ENCODE measurements at places on chromosomes 7 and 10. TPM values are rescaled to one million over a fixed set of nuclear protein-coding genes. Genes with fewer than 3 reads are reported as not detected.
A peak's percentile ranks its signal among the peaks of the same experiment; 100 is the strongest.

GRCh38 chr10:31928549-31929260, at the start of gene ARHGAP12:
ARHGAP12 (minus strand) TSS chr10:31928831; CDS start chr10:31908855, 19,976 bp downstream.
- peaks cover 7% of the 10 kb centered on the region for H3K27me3 ChIP-seq
- H3K36me3 ChIP-seq = no peaks in the 10 kb centered on the region
- H3K4me3 ChIP-seq = peak within 1 kb of the TSS; percentile 82
- peak; percentile 84 for DNase-seq
- peaks cover 48% of the 10 kb centered on the region for H3K4me1 ChIP-seq

DNA sequence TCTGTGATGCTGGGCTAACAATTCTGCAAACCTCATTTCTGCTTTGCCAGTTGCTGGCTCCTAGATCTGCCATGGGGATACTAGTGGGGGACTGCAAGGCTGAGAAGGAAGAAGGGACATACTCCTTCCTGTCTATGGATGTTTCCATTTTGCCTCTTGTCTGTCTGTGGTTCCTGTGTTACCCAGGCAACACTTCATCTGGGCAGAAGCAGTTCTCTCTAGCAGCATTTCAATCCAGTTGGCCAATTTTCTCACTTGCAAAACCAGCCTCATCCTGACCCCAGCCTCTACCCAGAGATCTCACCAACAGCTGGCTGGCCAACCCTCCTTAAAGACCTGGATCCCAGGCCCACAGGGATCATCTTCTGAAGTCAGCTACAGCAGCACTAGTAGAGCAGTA, 131.7 kb downstream of the DOCK4 start:
- peaks cover 29% of the 10 kb centered on the region for H3K27me3 ChIP-seq
- H3K4me1 ChIP-seq = peaks cover 2% of the 10 kb centered on the region
- DNase-seq = no peak
- no peak overlapping the region for H3K27ac ChIP-seq

- no peaks in the 10 kb centered on the region for H3K36me3 ChIP-seq
- no peak overlapping the region for H3K4me3 ChIP-seq
- H3K27ac ChIP-seq = no peak overlapping the region
Measured at GRCh38 chr7:16846601-16847165, 35.1 kb downstream of the AGR3 start.

DNA sequence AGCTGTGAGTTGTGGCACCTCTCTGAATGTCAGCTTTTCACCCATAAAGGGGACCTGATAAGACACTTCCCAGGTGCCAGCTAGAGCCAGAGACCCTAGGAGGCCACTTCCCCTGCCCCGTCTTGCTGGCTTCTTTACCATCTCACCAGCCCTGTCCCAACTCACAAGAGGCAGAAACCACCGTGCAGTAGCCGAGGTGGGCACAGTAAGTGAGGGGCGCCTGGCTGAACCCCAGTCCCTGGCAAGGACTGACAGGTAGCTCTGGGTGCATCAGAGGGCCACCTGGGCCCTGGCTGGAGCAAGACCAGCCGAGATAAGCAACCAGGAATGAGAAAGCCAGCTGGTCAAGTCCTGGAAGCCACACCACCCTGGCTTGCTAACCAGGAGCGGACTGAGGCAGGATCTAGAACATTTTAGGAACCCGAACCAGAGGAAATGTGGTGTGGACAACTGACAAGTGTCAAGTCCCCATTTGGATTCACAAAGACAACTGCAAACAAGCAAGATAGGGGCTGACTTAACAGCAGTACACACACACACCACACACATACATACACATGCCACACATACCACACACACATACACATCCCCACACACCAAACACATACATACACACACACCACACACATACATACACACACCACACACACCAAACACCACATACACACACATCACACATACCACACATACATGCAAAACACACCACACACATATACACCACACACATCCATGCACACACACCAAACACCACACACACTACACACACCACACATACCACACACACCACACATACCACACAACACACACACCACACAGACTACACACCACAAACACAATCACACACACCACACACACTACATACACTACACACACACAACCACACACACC, 20.8 kb downstream of the OGDHL start:
- H3K4me3 ChIP-seq = no peak overlapping the region
- DNase-seq = no peak
- H3K27me3 ChIP-seq = no peaks in the 10 kb centered on the region
- H3K4me1 ChIP-seq = no peaks in the 10 kb centered on the region
- no peaks in the 10 kb centered on the region for H3K36me3 ChIP-seq

- H3K27me3 ChIP-seq = peaks cover 65% of the 10 kb centered on the region
- H3K36me3 ChIP-seq = no peaks in the 10 kb centered on the region
- H3K4me3 ChIP-seq = no peak overlapping the region
- no peak for DNase-seq
- no peak overlapping the region for H3K27ac ChIP-seq
- peaks cover under 1% of the 10 kb centered on the region for H3K4me1 ChIP-seq
Measured at GRCh38 chr10:79588800-79589199, 21.9 kb upstream of the SFTPA1 start.

DNA sequence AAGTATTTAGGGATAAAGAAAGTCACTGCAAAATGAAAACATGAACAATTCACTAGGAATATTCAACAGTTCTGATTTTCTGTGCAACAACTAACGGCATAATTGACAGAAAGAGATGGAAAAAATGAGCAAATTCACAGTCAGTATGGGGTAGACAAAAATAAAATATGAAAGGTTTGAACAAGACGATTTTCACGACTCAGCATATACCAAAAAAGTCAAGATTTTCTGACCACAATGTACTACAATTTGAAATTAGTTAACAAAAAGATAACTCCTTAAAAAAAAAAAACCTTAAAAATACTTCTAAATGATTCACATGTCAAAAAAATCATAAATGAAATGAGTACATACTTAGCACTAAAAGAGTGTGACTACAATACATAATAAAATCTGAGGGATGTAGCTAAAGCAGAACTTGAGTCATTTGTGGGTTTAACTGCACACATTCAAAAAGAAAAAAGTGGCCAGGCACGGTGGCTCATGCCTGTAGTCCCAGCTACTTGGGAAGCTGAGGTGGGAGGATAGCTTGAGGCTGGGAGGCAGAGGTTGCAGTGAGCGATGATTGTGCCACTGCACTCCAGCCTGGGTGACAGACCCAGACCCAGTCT, 22.6 kb upstream of the MTURN start:
- H3K4me3 ChIP-seq = no peak overlapping the region
- no peak overlapping the region for H3K27ac ChIP-seq
- no peaks in the 10 kb centered on the region for H3K27me3 ChIP-seq
- H3K36me3 ChIP-seq = peaks cover 19% of the 10 kb centered on the region

DNA sequence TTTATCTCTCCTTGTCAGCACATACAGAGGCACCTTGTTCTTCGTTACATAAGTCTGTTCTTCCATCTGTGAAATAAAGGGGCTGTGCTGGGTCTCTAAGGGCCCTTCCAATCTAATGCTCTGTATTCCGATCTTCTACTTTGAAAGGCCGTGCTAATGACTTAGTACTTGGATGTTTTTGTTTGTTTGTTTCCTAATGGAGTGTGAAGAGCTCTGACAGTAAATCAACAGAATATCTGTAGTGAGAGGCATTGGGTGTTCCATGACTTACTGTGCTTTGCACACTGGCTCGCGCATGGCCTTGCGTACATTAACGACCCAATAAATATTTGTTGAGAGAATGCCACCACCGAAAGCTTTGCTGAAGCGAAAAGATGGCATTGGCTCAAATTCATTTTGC, 162.1 kb downstream of the CHN2 start:
- DNase-seq = no peak
- H3K4me3 ChIP-seq = no peak overlapping the region
- H3K4me1 ChIP-seq = no peaks in the 10 kb centered on the region
- no peaks in the 10 kb centered on the region for H3K36me3 ChIP-seq
- no peak overlapping the region for H3K27ac ChIP-seq

DNA sequence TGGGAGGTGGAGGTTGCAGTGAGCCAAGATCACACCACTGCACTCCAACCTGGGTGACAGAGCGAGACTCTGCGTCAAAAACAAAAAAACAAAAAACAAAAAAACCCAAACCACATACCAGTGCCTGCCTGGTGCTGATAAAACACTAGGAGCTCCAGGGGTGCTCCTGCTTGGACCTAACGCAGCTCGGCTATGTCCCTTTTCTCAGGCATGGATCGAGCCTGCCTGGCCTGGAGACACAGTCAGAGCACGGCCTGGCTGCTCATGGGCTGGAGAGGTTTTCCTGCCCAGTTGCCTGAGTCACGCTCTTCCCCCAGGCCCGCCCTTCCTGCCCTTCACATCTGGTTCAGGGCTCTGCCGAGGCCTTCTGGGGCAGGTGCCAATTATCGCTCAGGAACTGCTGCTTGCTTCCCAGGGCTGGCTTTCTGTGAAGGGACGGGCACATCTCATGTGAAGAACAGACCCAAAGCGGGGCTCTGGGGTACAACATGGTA, 12.6 kb upstream of the NPFFR1 start:
- no peaks in the 10 kb centered on the region for H3K36me3 ChIP-seq
- no peak overlapping the region for H3K27ac ChIP-seq
- no peak overlapping the region for H3K4me3 ChIP-seq

Gene NUPR2
- total RNA-seq = not detected

Gene MTURN
- 4.4 TPM for total RNA-seq

Gene KNDC1
- not detected for total RNA-seq

Gene PSAP
- total RNA-seq = 111 TPM

Gene SAMD9
- total RNA-seq = 85.6 TPM

Gene LRRC18
- not detected for total RNA-seq

Gene ZNF138
- total RNA-seq = 11.0 TPM
